Activated CD4-positive, alpha-beta T cell treated with anti-CD3 and anti-CD28 coated beads for 4 hours (primary cell): ENCODE measurements at places on chromosomes 3 and 15.

DNA sequence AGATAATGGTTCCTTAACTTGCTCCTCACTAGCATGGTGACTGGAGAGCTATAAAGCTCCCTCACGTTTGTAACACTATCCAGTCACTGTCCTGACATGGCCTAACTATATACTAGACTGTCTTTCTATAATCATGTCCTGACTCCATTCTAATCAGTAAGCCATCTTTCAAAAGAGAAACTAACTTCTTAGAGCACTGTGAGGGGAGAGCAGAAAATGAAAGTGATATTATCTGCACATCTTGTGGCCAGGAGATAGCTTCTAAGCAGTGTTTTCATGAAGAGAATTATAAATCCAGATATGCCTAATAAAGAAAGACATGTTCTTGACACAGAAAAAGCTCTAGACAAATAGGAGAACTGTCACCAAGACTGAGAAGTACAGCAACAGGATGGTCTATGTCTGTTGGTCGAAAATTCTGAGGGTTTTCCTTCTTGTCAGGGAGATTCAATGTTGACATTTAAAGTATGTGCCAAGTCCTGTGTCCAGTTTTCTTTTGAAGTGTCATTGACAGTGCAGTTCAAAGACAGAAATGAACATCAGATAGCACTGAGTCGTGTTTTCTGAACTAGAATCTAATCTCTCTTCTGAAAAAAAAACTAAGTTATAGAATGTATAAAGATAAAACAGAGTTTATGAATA lies 230.6 kb upstream of the PEX5L start:
- no peak for DNase-seq

DNA sequence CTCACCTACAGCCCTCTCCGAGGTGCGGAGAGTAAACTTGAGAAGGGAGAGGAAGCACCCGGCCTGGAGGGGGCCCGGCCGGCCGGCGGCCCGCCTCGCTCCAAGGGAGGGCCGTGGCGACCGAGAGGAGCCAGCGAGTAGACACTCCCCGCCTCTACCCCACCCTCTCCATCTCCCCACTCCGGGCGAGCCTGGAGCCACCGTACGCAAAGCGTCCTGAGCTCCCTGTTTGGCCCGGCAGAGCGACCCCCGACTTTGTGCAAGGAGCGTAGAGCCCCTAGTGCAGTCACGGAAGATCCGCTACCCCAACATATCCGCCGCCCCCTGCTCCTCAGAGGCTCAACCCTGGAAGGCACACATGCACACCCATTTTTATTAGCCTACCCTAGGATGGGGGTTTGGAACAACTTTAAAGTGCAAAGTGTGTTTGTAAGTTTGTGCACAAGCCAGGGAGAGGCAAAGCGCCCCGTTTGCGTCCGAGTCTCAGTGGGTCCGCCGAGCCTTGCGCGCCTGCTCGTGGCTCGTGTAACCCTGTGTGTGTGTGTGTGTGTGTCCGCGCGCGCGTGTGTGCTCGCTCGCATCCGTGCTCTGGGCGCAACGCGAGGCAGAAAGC lies 508 bp upstream of the SMAD6 start:
- DNase-seq: peak; percentile 12

DNA sequence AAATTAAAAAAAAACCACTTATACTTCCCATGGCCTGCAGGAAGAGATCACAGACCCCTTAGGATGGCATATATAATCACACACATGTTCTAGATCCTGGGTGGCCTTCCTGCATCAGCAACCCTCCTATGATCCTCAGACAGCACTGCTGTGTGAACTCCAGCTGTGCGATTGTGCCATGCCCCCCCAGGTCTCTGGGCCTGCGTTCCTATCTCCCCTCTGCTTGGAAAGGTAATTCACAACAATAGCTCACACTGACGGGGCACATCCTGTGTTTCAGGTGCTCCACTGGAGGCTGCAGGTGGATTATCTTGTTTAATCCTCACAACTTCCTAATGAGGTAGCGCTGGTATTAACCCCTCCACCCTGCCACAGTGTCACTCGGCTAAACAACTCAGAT lies 71.2 kb upstream of the GLCE start:
- DNase-seq: no peak

DNA sequence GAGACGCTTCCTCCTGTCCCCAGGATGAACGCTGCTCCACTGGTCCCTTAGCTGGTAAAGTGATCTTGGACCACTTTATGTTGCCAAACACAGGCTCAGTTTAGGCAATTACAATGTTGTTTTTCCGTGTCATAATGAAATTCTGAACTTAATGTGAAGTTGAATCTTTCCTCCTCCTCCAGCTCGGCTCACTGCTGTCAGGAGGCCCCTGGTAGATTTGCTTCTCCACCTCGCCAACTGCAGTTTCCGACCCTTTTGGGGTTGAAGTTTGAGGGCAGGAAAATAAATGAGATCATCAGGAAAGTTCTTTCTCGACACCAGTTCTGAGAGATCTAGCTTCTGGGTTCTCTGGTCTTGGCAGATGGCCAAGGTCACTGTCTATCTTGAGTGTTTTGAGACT lies 27.8 kb downstream of the CFAP161 start:
- DNase-seq: no peak

DNA sequence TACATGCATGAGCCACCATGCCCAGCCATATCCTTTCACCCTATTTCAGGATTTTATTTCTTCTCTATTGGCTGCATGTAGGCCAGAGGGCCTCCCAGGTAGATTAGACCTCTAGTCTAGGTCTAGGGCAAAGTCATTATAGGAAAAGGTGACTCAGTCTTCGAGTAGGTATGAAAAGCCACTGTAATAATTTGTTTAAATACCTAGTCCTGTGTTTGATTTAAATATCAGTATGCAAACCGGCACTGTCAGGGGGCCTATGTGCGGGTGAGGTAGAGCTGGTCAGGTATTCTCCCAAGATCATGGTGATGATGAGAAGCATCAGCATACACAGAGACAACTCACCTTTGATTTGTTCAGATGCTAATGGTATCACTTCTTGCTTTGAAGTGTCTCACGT lies 101.4 kb upstream of the UMPS start:
- DNase-seq: no peak

GRCh38 chr3:173992416-173992815 lies 594.9 kb downstream of the NLGN1 start:
- DNase-seq: no peak

GRCh38 chr3:81470524-81471278 lies 290.7 kb downstream of the GBE1 start:
- DNase-seq: no peak

GRCh38 chr15:87662575-87662974 lies 594.0 kb downstream of the NTRK3 start:
- no peak for DNase-seq

DNA sequence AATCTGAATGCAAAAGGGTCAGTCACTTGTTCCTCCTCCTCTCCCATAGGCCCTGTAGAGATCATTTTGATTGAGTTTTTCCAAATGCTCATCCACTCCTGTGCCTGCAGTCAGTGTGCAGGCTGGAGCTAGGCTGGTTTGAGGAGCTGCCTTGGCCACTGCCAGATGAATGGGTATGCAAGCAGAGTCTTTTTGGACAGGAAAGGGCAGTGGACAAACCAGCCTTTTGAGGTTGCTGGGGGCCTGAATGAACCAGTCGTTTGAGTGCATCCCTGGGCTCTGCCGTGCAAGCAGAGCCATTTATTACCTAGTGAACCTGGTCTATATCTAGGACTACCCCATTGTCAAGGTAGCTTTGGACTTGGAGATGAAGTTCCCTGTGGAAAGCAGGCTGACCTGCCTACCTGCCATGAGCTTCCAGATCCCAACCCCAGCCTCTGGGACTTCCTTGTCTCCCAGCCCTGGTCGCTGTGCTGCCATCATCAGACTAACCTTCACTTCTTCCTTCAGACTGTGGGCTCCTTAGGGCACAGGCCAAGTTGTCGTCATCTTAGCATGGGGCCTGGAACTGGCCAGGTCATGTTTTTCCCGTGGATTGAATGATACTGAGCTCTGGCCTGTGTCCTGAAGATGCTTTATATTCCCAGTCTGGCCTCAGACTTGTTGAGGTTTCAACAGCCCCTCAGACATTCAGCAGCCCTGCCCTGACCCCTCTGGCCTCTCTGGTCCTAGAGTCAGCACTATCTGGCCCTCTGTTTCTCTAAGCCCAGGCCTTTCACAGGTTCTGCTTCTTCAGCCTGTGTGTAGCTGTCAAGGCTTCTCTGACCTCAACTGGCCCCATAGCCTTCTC lies 55.5 kb upstream of the PRR23C start:
- DNase-seq: no peak

DNA sequence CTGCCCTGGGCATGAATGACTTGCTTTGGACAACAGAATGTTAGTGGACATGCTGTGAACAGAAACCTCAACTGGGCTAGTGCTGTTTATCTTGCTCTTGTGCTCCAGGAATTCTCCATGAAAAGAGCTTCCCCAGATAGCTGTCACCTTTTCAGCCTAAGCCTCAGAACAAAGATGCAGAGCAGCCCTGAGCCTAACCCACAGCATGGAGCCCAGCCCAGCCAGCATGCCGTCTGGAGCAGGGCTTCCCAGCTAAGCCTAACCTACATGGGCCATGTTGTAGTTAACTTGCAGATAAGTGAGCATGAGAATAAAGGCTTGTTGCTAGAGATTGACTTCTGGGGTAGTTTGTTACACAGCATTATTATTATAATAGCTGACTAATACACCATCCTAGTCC lies 48.9 kb downstream of the SCN5A start:
- no peak for DNase-seq

- no peak for DNase-seq
Observed at GRCh38 chr3:138513090-138513843, 78.9 kb downstream of the ESYT3 start.

- DNase-seq: no peak
Observed at GRCh38 chr3:143247073-143247472, 127.5 kb downstream of the CHST2 start.

- no peak for DNase-seq
Observed at GRCh38 chr3:80553211-80553610, 785.4 kb upstream of the ROBO1 start.

DNA sequence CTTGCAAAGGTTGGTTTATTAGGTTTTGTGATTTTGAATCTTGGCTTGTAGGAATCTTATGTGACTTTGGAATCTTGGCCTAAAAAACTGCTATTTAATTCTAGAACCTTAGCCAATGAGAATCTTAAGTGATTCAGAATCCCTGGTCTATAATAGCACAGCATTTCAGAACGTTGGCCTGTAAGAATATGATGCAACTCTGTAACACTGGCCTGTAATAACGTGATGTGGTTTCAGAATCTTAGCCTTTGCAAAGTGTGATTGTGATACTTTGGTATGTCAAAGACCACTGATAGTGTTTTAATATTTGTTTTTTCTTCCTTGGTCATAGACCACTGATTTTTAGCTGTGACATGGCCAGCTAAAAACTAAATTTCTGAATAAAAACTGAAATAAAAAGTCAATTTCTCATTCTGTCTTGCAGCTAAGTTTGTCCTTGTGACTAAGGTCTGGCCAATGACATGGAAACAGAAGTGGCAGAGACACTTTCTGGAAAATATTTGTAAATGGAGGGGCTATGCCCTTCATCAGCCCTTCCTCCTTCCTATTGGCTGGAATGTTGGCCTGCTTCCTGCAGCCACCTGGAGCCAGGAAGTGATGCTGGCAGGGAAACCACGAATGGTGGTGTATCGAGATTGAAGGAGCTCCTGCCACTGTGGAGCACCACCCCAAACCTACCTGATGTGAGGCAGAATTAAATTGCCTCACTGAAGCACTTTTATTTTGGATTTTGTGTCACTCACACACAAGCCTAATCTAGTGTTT lies 42.3 kb upstream of the CORO2B start:
- no peak for DNase-seq

GRCh38 chr3:42746455-42747450 lies 26.3 kb downstream of the CCDC13 start:
- DNase-seq: no peak

- DNase-seq: no peak
Observed at GRCh38 chr15:85073556-85074194, 92.0 kb downstream of the PDE8A start.

DNA sequence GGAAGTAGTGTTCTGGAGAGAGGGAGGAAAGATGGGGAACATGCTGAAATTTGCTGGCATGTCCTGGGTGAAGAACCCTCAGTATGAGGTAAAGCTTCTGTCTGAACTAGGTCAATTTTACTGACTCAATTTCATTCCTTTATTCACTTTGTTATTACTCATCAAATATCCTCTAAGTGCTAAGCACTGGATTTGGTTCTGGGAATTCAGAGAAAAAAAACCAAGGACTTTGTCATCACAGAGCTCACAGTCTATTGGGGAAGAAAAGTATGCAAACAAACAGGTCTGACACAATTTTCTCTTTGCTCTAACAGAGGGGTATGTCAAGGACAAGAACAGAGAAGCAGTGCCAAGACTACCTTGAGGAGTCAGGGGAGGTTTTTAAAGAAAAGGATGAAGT lies 68.0 kb downstream of the TFG start:
- DNase-seq: no peak

- peak; percentile 28 for DNase-seq
Observed at GRCh38 chr3:4720316-4721075, 227.3 kb downstream of the ITPR1 start.

- no peak for DNase-seq
Observed at GRCh38 chr3:123113889-123114450, 47.1 kb downstream of the PDIA5 start.

- DNase-seq: no peak
Observed at GRCh38 chr15:80095969-80096368, 36.5 kb downstream of the ZFAND6 start.

GRCh38 chr3:150868282-150868681 lies 37.0 kb downstream of the MINDY4B start:
- no peak for DNase-seq

- no peak for DNase-seq
Observed at GRCh38 chr15:56428821-56429458, 36.0 kb downstream of the MNS1 start.

- no peak for DNase-seq
Observed at GRCh38 chr3:33075995-33076394, 21.0 kb downstream of the GLB1 start.

DNA sequence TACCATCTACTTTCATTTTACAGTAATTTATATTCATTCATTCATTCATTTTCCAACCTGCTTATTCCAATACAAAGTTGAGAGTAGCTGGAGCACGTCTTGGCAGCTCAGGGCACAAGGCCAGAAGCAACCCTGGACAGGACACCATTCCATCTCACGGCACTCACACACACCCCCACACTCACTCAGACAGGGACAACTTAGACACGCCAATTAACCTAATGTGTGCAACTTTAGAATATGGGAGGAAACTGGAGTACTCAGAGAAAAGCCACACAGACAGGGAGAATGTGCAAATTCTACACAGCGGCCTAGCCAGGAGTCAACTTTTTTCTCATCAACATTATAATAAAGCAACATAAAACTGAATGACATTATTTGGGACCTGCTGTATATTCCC lies 46.7 kb downstream of the IGF2BP2 start:
- DNase-seq: no peak

DNA sequence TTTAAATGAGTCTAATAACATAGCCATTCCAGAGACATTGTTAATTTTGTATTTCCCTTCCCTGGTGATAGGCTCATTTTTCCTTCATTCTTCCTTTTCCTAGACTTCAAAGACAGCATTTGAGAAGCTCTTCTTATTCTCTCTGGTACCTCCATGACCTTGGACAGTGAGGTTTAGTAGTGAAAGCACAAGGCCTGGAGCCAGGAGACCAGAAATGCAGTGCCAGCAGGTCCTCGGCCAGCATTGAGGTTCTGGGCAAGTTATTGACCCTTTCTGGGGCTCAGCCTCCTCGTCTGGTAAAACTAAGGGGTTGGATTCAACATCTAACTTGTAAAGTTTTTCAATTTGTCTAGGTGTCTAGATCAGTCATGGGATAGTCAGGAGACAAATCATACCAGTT lies 146.9 kb downstream of the SV2B start:
- DNase-seq: no peak
